ENCODE measurements at places on chromosomes 7 and 10.

- peaks cover 5% of the 10 kb centered on the region for H3K27me3 ChIP-seq
- H3K4me3 ChIP-seq: no peak overlapping the region
- H3K4me1 ChIP-seq: no peaks in the 10 kb centered on the region
- no peaks in the 10 kb centered on the region for H3K36me3 ChIP-seq
- H3K27ac ChIP-seq: no peak overlapping the region
Measured at GRCh38 chr10:117673230-117674010, 130.9 kb downstream of the EMX2 start.

- no peak for DNase-seq
- no peaks in the 10 kb centered on the region for H3K36me3 ChIP-seq
- H3K27me3 ChIP-seq: peaks cover 2% of the 10 kb centered on the region
- no peak overlapping the region for H3K27ac ChIP-seq
- H3K4me1 ChIP-seq: no peaks in the 10 kb centered on the region
Measured at GRCh38 chr7:94429153-94429552, 34.5 kb downstream of the COL1A2 start.

DNA sequence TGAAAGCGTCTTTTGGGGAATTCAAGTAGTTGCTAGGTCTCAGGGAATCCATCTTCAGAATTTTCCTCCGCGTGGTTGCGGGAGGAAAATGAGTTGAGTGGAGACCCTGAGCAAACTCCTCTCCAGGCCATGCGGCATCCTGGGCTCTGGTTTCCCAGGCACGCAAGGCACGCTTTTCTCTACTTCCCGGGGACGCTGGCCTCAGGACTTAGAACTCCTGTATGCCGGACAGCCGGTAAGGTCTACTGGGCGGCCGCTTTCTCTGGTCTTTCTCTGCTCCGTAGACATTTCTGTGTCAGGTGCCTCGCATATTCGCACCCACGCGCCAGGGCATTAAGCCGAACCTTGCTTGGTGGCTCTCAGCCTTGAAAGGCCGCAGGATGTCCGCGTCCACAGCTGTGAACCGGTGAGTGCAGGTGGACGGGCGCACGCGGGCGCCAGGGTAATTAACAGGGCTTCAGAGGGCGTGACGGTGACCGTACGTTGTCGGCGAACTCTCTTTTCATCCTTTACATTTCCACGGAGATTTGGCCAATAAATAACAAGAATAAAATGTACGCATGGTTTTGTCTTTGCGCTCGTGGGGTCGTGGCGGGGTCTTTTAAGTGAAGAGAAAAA is 992 bp upstream of the RBM20 start:
- no peaks in the 10 kb centered on the region for H3K36me3 ChIP-seq
- peaks cover 70% of the 10 kb centered on the region for H3K27me3 ChIP-seq
- no peak for DNase-seq
- peak overlapping the region; percentile 70 for H3K4me3 ChIP-seq
- H3K27ac ChIP-seq: no peak overlapping the region

GRCh38 chr10:31936086-31936485 is 7.5 kb upstream of the ARHGAP12 start:
- H3K27ac ChIP-seq: no peak overlapping the region
- peaks cover 4% of the 10 kb centered on the region for H3K27me3 ChIP-seq
- DNase-seq: no peak
- no peak overlapping the region for H3K4me3 ChIP-seq

DNA sequence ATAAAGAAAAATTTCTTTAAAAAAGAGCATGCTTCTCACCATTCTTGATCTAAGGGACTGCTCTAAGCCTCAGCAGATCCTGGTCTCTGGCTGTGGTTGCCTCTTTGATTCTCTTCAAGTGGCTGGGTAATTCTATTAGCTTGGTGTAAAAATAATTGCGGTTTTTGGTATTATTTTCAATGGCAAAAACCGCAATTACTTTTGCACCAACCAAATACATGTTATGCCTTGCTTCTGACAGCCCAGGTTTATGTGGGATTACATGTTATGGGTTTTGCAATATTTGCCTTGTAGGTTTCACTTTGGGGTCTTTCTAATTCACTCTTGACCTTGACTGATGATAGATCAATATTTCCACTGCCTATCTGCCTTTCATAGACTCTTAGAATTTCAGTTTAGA is 20.0 kb upstream of the CREB5 start:
- no peak overlapping the region for H3K27ac ChIP-seq
- H3K4me1 ChIP-seq: no peaks in the 10 kb centered on the region
- no peak overlapping the region for H3K4me3 ChIP-seq
- DNase-seq: no peak

- H3K36me3 ChIP-seq: no peaks in the 10 kb centered on the region
- no peak overlapping the region for H3K4me3 ChIP-seq
- DNase-seq: no peak
- no peaks in the 10 kb centered on the region for H3K4me1 ChIP-seq
- no peaks in the 10 kb centered on the region for H3K27me3 ChIP-seq
Measured at GRCh38 chr10:18071591-18071990, 68.6 kb upstream of the CACNB2 start.

GRCh38 chr7:53604201-53604600 is 568.8 kb downstream of the POM121L12 start:
- H3K36me3 ChIP-seq: no peaks in the 10 kb centered on the region
- DNase-seq: no peak
- H3K4me3 ChIP-seq: no peak overlapping the region
- no peak overlapping the region for H3K27ac ChIP-seq
- no peaks in the 10 kb centered on the region for H3K4me1 ChIP-seq

- no peak overlapping the region for H3K4me3 ChIP-seq
- no peak overlapping the region for H3K27ac ChIP-seq
- H3K36me3 ChIP-seq: no peaks in the 10 kb centered on the region
- H3K4me1 ChIP-seq: no peaks in the 10 kb centered on the region
Measured at GRCh38 chr10:75528392-75528791, 97.0 kb downstream of the LRMDA start.

- H3K4me3 ChIP-seq: no peak overlapping the region
- H3K4me1 ChIP-seq: no peaks in the 10 kb centered on the region
- no peaks in the 10 kb centered on the region for H3K36me3 ChIP-seq
- no peak for DNase-seq
- peaks cover 7% of the 10 kb centered on the region for H3K27me3 ChIP-seq
Measured at GRCh38 chr10:115049960-115050359, 43.2 kb upstream of the ATRNL1 start.

- DNase-seq: no peak
- no peaks in the 10 kb centered on the region for H3K27me3 ChIP-seq
- no peak overlapping the region for H3K27ac ChIP-seq
- no peaks in the 10 kb centered on the region for H3K36me3 ChIP-seq
Measured at GRCh38 chr10:12048547-12048946, 5.9 kb upstream of the UPF2 start.

DNA sequence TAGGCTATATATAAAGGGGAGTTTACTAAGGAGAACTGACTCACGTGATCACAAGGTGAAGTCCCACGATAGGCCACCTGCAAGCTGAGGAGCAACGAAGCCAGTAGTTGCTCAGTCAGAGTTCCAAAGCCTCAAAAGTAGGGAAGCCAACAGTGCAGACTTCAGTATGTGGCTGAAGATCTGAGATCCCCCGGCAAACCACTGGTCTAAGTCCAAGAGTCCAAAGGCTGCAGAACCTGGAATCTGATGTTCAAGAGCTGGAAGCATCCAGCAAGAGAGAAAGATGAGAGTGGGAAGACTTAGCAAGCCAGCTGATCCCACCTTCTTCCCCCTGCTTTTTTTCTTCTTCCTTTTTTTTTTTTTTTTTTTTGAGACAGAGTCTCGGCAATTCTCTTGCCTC is 27.0 kb upstream of the GSDME start:
- H3K4me3 ChIP-seq: no peak overlapping the region
- no peak for DNase-seq
- no peaks in the 10 kb centered on the region for H3K27me3 ChIP-seq

- no peaks in the 10 kb centered on the region for H3K4me1 ChIP-seq
- H3K4me3 ChIP-seq: no peak overlapping the region
- H3K27ac ChIP-seq: no peak overlapping the region
- H3K27me3 ChIP-seq: no peaks in the 10 kb centered on the region
Measured at GRCh38 chr7:30584965-30585364, 9.7 kb upstream of the GARS1 start.

DNA sequence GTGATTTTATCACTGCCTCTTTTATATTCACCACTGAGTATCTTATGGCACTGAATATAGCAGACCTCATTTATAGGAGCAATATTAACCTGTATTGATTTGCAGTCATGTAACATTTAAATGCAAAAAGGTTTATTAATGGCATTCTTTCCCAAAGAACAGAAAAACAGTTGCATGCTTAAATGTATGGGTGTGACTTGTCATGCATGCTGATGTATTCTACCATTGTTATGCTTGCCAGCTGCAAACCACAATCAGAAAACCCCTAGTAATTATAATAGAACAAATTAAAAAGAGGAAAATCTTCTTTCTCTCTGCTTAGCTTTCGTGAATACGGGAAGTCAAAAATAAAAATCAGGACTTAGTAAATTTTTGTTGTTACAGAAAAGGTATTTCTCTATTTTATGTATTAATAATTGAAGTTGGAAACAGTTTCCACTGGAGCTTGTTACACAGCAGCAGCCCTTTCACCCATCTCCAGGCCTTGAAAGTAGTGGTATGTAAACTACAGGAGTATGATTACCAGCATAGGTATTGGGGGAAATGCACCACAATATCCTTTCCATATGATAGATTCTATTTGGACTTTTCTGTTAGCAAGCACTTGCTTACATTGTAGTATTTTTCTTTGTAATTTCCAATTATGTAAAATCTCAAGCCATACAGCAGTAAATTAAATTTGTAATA is 147.4 kb upstream of the TEX47 start:
- H3K27me3 ChIP-seq: no peaks in the 10 kb centered on the region
- no peaks in the 10 kb centered on the region for H3K4me1 ChIP-seq
- DNase-seq: no peak
- H3K36me3 ChIP-seq: no peaks in the 10 kb centered on the region
- no peak overlapping the region for H3K4me3 ChIP-seq

DNA sequence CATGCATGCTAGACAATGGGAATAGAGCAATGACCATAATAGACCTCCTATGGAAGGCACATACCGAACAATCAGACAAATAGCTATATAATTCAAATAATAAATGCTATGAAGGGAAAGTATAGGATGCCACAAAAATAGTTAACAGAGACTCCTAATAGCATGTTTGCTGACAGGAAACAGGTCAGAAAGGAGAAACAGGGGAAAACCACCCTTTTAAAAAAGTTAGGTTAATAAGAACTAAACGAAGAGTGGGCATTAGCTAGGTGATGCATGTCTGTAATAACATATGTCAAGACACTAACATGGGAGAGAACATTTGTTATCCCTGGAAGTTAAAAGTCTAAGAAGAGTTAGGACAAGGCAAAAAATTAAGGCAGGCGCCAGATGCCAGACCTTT is 58.9 kb downstream of the ABI1 start:
- peaks cover 40% of the 10 kb centered on the region for H3K36me3 ChIP-seq
- H3K4me3 ChIP-seq: no peak overlapping the region
- H3K27ac ChIP-seq: no peak overlapping the region
- no peak for DNase-seq
- H3K27me3 ChIP-seq: no peaks in the 10 kb centered on the region

GRCh38 chr10:89516149-89516832 is 19.1 kb downstream of the SLC16A12 start:
- no peak overlapping the region for H3K27ac ChIP-seq
- no peak for DNase-seq
- no peaks in the 10 kb centered on the region for H3K36me3 ChIP-seq
- peaks cover 7% of the 10 kb centered on the region for H3K27me3 ChIP-seq
- no peaks in the 10 kb centered on the region for H3K4me1 ChIP-seq

GRCh38 chr7:46191776-46192175 is 270.7 kb upstream of the IGFBP3 start:
- H3K4me1 ChIP-seq: no peaks in the 10 kb centered on the region
- no peaks in the 10 kb centered on the region for H3K36me3 ChIP-seq
- no peak overlapping the region for H3K4me3 ChIP-seq

DNA sequence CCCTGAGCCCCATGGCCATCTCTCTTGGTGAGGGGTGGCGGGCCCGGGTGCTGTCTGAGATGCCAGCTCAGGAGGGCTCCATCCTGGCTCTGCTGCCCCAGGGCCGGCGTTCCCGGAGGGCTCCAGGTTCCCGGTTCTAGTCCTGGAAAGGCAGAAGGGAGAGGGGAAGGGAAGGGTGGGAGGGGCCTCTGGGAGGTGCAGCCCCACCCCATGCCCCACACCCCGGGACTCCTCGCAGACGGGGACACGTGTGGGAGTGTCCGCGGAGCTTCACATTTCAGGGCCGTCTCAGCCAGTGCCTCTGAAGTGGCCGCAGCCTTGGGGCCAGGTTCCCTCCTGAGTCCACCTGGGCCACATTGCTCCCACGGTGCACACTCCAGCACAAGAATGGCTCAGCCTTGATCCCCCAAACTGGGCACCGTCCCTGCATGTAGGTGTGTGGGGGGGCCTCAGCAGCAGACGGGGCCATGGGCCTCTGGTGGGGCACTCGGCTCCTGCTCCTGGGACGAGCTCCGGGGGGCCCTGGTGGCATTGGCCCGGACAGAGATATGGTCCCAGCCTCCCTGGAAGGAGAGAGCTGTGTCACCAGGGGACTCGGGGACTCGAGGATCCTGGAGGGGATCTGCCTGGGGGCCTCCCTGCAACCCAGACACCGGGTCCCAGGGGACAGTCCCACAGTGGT is 5.8 kb downstream of the BHLHA15 start:
- peaks cover 13% of the 10 kb centered on the region for H3K36me3 ChIP-seq
- H3K27me3 ChIP-seq: no peaks in the 10 kb centered on the region
- H3K4me3 ChIP-seq: no peak overlapping the region
- H3K4me1 ChIP-seq: peaks cover 13% of the 10 kb centered on the region
- no peak for DNase-seq

DNA sequence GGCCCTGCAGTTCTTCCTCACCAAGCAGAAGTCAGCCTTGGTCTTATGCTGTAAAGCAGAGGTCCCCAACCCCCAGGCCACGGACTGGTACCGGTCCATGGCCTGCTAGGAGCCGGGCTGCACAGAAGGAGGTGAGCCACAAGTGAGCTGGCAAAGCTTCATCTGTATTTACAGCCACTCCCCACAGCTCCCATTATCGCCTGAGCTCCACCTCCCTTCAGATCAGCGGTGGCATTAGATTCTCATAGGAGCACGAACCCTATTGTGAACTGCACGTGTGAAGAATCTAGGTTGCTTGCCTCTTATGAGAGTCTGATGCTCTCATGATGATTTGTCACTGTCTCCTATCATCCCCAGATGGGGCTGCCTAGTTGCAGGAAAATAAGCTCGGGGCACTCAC is 87.6 kb upstream of the NEBL start:
- H3K36me3 ChIP-seq: no peaks in the 10 kb centered on the region
- H3K27me3 ChIP-seq: no peaks in the 10 kb centered on the region
- DNase-seq: no peak
- no peaks in the 10 kb centered on the region for H3K4me1 ChIP-seq
- no peak overlapping the region for H3K4me3 ChIP-seq

GRCh38 chr7:40733114-40733513 is 598.3 kb downstream of the SUGCT start:
- no peak overlapping the region for H3K4me3 ChIP-seq
- H3K36me3 ChIP-seq: no peaks in the 10 kb centered on the region
- H3K27me3 ChIP-seq: peaks cover 3% of the 10 kb centered on the region
- no peak for DNase-seq

DNA sequence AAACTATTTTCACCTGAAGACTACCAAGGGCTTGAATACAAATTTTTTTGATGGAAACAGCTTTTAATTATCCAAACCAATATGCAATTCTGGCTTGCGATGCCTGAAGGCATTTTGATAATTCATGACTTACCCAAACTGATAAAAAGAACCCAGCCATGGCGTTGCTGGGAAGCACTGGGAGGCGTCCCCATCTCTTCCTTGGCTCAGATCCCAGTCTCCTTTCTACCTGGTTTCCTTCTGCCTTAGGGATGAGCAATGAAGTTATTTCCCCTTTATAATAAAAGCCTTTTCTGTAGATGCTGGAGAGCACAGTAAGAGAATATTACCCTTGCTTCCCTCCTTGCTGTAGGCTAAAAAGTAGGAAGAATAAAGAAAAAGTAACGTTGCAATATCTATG is 129.1 kb upstream of the ANK3 start:
- DNase-seq: no peak
- H3K36me3 ChIP-seq: peaks cover 5% of the 10 kb centered on the region
- H3K4me1 ChIP-seq: peaks cover 3% of the 10 kb centered on the region
- H3K4me3 ChIP-seq: no peak overlapping the region
- no peak overlapping the region for H3K27ac ChIP-seq
- H3K27me3 ChIP-seq: no peaks in the 10 kb centered on the region
